ENCODE measurements at places on chromosomes 6 and 20.

- DNase-seq = no peak
Observed at GRCh38 chr6:15389765-15390723, 144.2 kb downstream of the JARID2 start.

- no peak for DNase-seq
Observed at GRCh38 chr6:27507041-27507956, 34.4 kb upstream of the ZNF184 start.

- no peak for DNase-seq
Observed at GRCh38 chr20:51678026-51678697, 90.0 kb downstream of the ATP9A start.

GRCh38 chr6:20631549-20631924 is 97.3 kb downstream of the CDKAL1 start:
- no peak for DNase-seq

DNA sequence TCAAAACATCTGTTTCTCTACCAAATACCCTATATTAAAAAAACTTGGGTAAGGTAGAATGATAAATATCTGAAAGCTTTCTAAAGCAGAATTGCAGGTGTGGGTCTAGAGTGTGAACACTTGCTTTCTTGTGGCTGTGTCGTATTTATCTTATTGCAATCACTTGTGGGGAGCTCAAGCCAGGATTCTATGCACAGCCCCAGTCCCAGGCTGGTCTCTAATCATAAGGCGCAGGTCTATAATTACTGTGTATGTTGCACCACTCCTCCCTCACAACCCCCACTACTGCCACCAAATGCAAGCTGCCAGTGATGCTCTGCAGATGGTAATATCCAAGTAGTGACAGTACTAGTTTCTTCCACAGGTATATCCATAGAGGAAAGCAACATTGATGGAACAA is 2.2 kb upstream of the E2F3 start:
- no peak for DNase-seq

GRCh38 chr6:139752086-139752485 is 377.6 kb upstream of the CITED2 start:
- DNase-seq = no peak

- DNase-seq = no peak
Observed at GRCh38 chr20:32651537-32651936, 22.2 kb downstream of the C20orf203 start.

GRCh38 chr6:145736661-145737144 is 1.4 kb upstream of the EPM2A start:
- no peak for DNase-seq

- no peak for DNase-seq
Observed at GRCh38 chr20:47789764-47790579, 4.7 kb upstream of the SULF2 start.

DNA sequence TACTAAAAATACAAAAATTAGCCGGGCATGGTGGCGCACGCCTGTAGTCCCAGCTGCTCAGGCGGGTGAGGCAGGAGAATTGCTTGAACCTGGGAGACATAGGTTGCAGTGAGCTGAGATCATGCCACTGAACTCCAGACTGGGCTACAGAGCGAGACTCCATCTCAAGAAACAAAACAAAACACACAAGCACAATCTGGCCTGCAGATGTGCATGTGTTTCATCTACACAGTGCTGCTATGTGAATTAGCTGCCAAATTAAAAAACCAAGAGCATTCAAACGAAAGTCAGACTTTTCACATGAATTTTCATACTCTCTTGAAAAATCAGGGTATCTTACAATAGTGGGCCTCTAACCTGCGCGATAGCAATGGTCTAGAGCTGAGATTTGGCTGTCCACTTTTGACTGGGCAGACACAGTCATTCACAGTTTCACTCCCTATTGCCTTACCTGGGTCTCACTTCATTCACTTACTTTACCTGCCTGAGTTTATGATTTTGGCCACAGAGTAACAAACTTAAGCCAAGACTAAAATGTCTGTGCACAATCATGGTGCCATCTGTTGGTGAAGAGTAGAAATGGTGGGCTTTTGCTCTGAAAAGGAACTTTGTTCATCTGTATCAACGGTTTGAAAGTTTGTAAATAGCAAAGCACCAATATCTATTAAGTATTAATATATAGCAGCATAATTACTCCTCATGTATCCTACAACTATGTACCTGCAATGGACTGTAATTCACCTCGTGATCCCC is 138.5 kb upstream of the UST start:
- no peak for DNase-seq

DNA sequence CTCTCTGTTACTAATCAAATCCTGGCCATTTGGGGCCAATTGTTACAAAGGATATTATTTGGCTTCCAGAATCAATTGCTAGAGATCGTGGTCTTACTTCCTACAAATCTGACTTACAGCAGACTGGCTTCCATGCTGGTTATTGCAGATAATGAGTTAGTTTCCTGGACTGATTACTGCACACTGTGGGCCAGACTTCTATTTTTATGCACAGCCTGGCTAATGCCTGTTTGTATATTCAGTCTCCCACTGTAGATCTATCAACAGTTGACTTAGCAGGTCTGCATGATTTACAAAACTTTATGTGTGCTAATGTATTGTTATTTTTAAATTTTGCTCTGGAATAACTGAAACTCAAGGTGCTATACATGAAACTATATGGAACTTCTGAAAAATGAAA is 25.8 kb upstream of the FBXL4 start:
- no peak for DNase-seq

DNA sequence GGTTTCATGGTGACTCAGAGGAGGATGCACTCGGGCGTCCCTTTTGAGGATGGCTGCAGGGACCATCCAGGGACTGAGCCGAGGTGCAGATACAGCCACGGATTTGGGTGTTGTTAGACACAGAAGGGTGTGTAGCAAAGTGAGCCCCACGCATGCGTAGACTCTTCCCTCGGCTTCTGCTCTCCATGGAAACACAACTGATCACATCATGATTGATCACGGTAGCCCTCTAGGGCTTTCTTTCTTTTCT is 606 bp upstream of the ULBP1 start:
- DNase-seq = no peak

GRCh38 chr6:16585805-16586204 is 175.5 kb downstream of the ATXN1 start:
- DNase-seq = no peak

DNA sequence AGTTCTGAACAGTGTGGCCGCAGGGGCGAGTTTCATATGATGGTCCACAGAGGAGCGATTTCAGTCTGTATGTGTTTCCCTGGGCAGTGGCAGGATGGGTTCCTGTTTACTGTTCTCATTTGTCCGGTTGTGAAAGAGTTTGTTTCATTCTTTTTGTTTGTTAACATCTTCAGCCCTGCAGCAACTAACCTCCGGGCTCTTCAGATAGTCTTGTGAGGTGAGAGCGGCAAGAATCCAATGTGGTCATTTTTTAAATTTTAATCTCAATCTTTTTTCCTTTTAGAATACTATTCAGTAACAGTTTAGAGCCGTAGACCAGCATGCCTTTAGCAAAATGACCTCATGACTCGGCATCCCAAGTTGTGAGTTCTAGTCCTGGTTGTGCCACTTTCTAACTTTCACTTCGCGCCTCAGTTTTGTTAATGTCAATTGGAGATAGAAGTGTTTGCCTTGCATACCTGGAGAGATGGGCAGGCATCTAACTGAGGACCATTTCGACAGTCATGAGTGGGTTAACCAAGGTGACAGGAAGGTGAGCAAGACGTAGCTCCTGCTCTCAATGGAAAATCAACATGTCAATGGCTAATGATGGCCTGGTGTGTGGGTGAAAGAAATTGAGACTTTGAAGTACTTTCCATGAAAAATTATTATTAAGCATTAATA is 38.5 kb upstream of the PXDC1 start:
- no peak for DNase-seq

- no peak for DNase-seq
Observed at GRCh38 chr20:33901132-33901523, 90.0 kb downstream of the CHMP4B start.

DNA sequence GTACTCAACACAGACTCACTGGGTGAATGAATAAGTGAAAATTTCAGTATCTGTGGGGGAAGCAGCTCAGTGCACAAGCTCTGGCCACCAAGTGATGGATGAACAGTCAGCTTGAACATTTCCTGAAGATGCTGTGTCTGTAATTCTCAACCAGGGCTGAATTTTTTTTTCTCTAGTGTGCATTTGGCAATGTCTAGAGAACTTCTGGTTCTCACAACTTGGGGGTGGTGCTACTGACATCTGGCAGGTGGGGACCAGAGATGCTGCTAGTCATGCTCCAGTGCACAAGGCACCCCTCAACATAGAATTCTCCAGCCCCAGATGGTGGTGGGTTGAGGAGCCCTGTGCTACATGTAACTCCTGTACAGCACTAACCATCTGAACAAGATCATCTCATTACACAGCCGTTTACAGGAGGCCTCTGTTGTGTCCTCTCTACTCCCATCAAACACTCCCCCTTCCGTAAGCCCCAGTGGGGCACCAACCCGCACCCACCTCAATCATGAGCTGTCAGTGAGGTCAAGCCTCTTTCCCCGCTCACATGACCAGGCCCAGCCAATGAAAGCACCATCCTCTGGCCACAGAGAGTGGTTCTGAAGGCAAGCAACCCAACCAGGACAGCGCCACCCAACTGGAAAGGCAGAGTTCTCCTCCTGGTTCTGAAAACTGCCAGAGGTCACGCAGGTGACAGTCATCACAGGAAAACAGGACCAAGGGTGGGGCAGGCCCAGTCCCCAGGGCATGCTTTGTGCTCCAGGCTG is 103.9 kb upstream of the PMEPA1 start:
- DNase-seq = no peak

- DNase-seq = no peak
Observed at GRCh38 chr6:3305831-3306230, 47.1 kb downstream of the PSMG4 start.

- no peak for DNase-seq
Observed at GRCh38 chr6:119720160-119720559, 370.6 kb upstream of the MAN1A1 start.

GRCh38 chr20:15045246-15045645 is 707.8 kb upstream of the FLRT3 start:
- DNase-seq = no peak

GRCh38 chr6:41967312-41968287 is 26.0 kb upstream of the CCND3 start:
- no peak for DNase-seq

GRCh38 chr6:3194535-3195419 is 32.7 kb downstream of the TUBB2B start:
- DNase-seq = no peak

DNA sequence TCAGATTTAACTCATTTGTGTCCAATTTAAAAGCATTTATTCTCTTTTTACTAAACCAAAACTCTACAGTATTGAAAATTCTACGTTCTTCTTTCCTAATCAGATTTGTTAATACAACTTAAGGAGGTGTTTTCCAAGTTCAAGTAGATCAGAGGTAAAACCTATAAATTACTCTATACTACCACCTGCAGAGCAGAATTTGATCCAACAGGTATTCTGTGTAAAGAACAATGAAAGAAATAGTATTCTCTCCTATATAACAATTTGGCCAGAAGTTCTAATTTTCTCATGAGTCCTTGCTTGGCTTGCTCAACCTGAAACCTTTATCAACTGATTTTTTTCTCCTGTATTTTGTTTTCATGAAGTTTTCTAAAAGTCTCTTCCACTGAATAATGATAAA is 28.5 kb upstream of the DST start:
- no peak for DNase-seq

- DNase-seq = no peak
Observed at GRCh38 chr6:36347621-36348020, 10.9 kb upstream of the BNIP5 start.

DNA sequence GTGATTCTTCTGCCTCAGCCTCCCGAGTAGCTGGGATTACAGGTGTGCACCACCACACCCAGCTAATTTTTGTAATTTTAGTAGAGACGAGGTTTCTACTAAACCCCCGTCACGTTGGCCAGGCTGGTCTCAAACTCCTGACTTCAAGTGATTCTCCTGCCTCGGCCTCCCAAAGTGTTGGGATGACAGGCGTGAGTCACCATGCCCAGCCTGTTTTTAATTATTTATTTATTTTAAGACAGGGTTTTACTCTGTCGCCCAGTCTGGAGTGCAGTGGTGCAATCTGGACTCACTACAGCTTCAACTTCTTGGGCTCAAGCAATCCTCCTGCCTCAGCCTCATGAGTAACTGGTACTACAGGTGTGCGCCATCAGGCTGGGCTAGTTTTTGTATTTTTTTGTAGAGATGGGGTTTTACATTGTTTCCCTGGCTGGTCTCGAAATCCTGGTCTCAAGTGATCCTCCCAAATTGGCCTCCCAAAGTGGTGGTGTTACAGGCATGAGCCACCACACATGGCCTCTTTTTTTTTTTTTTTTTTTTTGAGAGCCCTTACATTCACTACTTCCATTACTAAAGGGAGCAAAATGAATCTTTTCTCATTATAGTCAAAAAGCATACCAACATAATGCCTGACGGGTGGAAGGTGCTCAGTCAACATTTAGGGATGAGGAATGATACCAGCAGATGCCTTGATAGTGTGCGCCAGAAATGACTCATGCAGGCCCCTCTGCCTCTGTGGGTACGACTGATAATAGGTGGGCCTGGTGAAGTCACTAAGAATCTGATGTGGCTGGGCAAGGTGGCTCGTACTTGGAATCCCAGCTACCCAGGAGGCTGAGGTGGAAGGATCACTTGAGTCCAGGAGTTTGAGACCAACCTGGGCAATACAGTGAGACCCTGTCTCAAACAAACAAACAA is 17.8 kb upstream of the RALGAPB start:
- no peak for DNase-seq

DNA sequence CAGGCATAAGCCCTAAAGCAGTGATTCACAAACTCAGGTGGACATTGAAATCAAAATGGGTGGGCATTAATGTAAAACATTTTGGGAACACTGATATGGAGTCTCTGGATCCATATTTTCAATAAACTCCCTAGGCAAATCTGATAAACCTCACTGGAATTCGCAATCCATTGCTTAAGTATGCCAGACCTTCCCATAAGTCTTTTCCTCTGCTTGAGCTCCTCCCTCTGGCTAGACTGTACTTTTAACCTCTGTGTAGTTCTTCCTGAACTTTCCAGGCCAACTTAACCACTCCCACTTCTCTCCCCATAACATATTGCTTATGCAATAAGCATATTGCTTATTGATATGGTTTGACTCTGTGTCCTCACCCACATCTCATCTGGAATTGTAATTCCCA is 629.7 kb upstream of the IMPG1 start:
- DNase-seq = no peak

GRCh38 chr6:13229205-13230085 is 98.9 kb downstream of the TBC1D7 start:
- peak; percentile 12 for DNase-seq

GRCh38 chr20:59032713-59033059 is 551 bp upstream of the ATP5F1E start:
- DNase-seq = no peak

DNA sequence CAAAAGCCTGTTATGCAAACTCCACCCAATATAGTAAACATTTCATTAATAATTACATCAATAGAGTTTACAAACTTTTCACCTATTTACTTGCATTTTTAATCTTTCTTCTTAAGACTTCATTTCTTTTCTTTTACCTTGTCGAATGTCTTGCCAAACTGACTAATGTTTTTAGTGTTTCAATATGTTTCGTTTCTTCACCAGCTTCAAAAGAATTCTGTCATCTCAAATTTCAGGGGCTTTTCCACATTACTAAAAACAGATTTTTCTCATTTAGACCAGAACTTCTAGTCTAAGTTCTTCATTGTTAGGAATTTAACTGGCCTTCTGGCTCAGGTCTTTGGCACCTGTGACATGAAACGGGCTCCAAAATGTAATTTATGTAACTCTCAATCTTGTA is 196.5 kb downstream of the ARHGAP18 start:
- DNase-seq = no peak
